ENCODE measurements at places on chromosomes 5 and 9.

DNA sequence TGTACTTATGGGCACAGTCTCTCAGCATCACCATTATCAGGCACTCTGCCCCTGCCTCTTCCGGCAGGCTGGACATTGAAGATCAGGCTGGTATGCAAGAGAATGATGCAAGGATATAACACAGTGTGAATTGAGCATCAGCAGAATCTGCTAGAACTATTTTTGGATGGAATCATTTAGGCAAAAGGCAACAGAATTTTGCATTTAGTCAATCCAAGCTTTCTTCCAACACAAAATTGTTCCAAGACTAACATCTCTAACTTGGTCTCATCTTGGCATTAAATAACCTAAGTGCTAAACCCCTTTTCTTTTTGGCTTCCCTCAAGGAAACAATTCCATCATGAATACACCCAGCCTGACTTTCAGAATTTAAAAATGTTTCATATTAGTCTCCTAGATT is 339.9 kb downstream of the PRELID2 start:
- no peak for DNase-seq

GRCh38 chr5:1513326-1514026 is 10.3 kb downstream of the LPCAT1 start:
- DNase-seq: no peak

- no peak for DNase-seq
These were observed at the start of gene EDIL3 for GRCh38 chr5:84384604-84385575. Gene EDIL3, minus strand, starts transcription at chr5:84384880. Its CDS starts 506 bp downstream, at chr5:84384374.

DNA sequence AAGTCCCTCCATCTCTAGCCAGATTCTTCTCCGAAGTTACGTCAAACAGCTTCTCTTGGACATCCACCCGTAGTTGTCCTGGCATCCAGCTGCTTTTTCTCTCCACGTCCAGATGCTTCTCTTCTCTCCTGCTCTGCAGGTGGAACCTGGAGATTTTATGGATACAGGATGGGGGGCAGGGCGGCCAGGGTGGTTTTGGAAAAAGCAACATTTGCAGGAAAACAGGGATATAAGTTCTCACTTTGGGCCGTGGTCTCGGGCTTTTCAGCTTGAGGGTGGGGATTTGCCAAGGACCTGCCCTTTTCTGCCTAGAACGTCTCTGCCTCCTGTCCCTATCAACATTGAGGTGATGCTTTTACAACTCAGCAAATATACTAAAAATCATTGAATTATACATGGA is 1941.6 kb upstream of the C9orf72 start:
- DNase-seq: no peak

GRCh38 chr9:6782345-6782744 is 24.6 kb downstream of the KDM4C start:
- DNase-seq: no peak

- DNase-seq: no peak
These were observed 204.1 kb downstream of the ELAVL2 start for GRCh38 chr9:23621924-23622323.

DNA sequence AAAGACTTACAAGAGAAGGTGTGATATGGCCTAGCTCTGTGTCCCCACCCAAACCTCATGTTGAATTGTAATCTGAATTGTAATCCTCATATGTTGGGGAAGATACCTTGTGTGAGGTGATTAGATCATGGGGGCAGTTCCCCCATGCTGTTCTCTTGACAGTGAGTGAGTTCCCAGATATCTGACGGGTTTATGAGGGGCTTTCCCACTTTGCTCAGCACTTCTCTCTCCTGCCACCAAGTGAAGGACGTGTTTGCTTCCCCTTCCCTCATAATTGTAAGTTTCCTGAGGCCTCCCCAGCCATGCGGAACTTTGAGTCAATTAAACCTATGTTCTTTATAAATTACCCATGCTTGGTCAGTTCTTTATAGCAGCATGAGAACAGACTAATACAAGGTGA is 49.0 kb downstream of the CDO1 start:
- no peak for DNase-seq

DNA sequence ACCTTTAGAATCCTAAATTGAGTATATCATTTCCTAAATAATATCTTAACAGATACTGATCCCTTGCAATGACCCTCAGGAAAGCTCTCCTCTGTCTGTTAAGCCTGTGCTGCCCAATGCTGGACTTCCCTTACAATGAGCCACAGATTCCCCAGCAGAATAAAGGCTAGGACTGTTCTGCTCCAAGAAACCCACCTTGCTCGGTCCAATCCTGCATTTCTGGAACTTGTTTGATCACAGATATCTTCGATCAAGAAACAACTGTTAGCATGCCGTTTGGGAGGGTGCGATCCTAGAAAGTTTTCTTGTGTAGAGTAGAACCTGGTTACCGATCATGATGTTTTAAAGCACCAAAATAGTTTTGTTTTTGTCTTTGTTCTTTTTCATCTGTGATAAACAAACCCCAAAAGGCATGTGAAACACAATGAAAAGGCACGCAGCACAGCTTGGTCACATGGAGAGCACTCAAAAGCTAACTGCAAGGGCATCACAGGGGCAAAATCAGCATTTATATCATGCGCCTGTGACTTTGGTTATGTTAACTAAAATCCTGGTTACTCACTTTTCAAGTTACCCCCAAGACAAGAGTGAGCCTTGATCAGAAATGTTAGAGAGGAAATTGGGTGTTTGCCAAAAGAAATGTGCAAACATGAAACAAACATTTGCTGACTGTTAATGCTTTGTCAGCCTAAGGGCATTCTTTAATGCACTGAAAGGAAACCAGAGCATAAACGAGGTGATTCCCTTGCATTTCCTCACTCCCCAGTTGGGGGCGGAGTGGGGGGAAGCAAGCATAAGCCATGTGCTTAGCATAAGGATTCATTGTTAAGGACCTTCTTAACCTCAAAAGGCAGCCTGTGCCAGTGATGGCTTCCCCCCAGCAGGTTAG is 61.9 kb upstream of the ADAMTS16 start:
- DNase-seq: no peak

- DNase-seq: no peak
These were observed 26.6 kb downstream of the TRPM6 start for GRCh38 chr9:74861071-74861470.

- DNase-seq: no peak
These were observed 13.8 kb downstream of the INVS start for GRCh38 chr9:100112677-100113336.

GRCh38 chr5:131749723-131750470 is 46.9 kb downstream of the FNIP1 start:
- no peak for DNase-seq

GRCh38 chr5:51384281-51384840 is 1.1 kb downstream of the ISL1 start:
- no peak for DNase-seq

DNA sequence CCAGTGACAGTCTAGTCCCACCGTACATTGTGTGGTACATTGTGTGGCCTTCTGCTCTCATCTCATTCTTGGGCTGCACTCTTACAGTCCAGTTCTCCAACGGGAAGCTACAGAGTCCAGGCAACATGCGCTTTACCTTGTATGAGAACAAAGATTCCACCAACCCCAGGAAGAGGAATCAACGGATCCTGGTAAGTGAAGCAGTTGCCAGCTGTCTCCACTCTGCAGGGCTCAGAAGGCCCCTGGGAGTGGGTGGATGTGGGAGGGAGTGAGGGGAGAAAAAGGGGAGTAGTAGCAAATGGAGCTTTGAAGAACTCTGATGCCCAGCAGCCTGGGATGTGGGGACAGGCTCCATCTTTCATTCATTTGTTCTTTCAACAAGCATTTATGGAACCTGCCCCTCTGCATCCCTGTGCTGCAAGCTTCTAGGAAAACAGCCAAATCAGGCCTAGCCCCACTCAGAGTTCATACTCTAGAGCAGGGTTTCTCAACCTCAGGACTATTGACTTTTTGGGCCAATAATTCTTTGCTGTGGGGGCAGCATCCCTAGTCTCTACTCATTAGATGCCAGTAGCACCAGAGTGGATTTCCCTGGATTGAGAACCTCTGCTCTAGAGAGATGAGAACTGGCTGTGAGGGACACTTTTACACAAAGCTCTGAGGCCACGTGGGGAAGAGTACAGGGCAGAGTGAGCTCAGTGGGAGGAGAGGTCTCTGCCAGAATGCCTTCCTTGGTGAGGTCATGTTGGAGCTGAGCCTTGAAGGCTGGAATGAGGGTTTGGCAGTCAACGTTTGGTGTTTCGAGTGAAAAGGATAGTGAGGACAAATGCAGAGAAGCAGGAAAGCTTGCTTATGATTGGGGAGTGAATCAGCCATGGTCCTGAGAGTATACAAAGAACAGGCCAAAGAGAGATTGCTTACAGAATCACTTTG is 1.1 kb downstream of the POLR1E start:
- no peak for DNase-seq

- no peak for DNase-seq
These were observed 156.9 kb downstream of the PAM start for GRCh38 chr5:102911973-102912372.

- no peak for DNase-seq
These were observed 485.7 kb upstream of the TUSC1 start for GRCh38 chr9:26163931-26164330.

DNA sequence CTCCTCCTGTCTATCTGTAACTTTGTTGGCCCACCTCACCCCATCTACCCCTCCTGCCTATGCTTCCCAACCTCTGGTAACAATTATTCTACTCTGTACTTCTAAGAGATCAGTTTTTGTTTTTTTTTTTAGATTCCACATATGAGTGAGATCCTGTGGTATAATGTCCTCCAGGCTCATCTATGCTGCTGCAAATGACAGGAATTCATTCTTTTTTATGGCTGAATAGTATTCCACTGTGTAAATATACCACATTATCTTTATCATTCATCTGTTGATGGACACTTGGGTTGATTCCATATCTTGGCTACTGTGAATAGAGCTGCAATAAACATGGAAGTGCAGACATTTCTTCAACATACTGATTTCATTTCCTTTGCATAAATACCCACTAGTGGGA is 8.0 kb upstream of the NPR2 start:
- DNase-seq: no peak

DNA sequence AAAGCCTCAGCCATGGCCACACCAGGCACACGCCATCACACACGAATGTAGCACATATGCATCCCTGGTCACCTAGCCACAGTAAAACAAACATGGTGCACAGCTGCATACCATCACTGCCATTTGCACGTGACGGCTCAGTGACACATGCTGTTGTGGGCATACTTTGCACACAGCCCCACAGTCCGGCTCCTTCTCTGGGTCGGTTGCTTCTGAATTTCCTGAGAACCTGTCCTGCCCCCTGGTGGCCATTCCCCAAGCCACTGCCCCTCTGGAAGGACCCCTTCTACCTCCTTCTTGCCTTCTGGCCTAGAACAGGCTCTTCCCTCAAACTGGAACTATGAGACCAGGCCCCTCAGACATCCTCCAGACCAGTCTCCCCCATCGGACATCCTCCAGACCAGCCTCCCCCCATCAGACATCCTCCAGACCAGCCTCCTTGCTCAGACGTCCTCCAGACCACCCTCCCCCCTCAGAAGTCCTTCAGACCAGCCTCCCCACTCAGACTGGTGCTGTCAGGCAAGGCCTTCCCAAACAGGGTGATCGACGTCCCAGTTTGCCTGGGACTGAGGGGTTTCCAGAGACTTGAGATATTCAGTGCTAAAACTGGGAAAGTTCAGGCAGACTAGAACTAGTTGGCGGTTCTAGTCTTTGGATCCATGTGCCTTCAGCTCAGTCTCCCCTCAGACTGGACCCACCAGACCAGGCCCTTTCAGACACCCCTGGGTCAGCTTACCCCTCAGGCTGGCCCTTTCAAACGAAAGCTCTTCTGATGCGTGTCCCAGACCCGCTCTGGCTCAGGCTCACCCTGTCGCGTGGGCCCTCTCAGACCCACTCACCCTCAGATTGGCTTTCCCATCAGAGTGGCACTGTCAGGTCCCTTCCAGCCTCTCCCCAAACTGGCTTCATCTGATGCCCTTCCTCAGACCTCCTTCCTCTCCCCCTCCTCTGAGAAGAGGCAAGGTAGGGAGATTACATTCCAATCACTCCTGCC is 24.3 kb upstream of the ENHO start:
- DNase-seq: no peak

GRCh38 chr5:170546282-170546681 is 42.5 kb downstream of the KCNIP1 start:
- DNase-seq: no peak

DNA sequence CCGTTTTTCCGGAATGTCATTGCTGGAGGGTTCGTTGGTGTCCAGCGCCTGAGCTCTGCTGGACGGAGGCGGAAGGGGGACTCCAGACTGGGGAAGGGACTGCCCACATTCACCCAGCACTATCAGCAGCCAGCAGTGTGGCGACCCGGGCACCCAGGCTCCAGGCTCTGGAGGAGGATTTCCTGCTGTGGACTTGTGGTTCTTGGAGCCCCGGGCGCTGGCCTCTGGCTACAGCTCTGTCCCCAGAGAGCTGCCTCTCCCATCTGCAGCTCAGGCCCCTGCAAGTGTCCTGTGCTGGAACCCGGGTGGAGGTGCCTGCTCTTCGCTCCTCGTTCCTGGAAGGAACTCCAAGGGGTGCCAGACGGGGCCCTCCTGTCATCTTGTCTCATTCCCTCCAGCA is 152.6 kb downstream of the RGS3 start:
- no peak for DNase-seq

GRCh38 chr5:127338501-127338900 is 47.9 kb downstream of the MEGF10 start:
- no peak for DNase-seq

GRCh38 chr9:79895232-79895631 is 323.5 kb downstream of the TLE4 start:
- DNase-seq: no peak

GRCh38 chr9:22157828-22158227 is 148.7 kb upstream of the CDKN2B start:
- DNase-seq: no peak

- no peak for DNase-seq
These were observed 12.7 kb upstream of the FCN1 start for GRCh38 chr9:134930398-134930797.

DNA sequence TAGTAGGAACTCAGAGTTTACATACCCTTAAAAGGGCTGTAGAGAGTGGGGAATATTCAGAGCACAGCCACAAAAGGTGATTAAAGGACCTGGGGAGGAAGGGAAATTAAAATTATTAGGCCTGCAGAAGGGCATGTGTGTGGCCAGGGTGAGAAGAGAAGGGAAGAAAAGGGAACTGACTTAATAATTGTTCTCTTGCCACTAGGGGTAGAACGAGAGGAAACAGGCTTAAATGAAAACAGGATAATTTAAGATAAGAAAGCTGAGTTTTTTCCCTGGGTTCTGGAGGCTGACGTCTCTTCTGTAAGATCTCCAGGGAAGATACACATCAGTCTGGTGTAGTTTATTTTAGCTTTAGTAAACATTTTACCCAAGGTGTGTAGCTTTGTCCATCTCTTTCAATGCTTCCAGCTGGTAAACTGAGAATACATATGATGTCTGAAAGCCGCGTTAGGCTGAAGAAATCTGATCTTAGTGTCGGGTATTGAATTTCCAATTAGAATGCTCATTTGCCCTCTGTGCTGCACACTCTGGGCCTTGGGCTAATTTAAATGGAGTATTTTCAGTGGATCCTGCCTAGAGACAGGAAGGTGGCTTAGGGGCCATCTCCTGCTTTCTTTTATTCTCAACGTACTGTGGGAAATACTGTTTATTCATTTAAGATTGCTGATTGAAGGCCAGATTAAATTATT is 416.8 kb downstream of the TMEM38B start:
- no peak for DNase-seq

- no peak for DNase-seq
These were observed 185.8 kb downstream of the CDK5RAP2 start for GRCh38 chr9:120394058-120394669.

- DNase-seq: no peak
These were observed 5.6 kb downstream of the ADAMTSL2 start for GRCh38 chr9:133539991-133540697.

- no peak for DNase-seq
These were observed 88.0 kb upstream of the RAPGEF1 start for GRCh38 chr9:131827821-131828369.

- no peak for DNase-seq
These were observed 94.4 kb upstream of the FSTL4 start for GRCh38 chr5:133706506-133707430.

- no peak for DNase-seq
These were observed 231.9 kb upstream of the RASEF start for GRCh38 chr9:83294816-83295215.

Measured in GM12891 (cell line).